Endothelial cell (in vitro differentiated cells): ENCODE measurements at places on chromosomes 5 and 9. TPM values are rescaled to one million over a fixed set of nuclear protein-coding genes. Genes with fewer than 3 reads are reported as not detected.

- no peak for DNase-seq
Observed at GRCh38 chr5:173472164-173472563, 143.9 kb upstream of the STC2 start.

DNA sequence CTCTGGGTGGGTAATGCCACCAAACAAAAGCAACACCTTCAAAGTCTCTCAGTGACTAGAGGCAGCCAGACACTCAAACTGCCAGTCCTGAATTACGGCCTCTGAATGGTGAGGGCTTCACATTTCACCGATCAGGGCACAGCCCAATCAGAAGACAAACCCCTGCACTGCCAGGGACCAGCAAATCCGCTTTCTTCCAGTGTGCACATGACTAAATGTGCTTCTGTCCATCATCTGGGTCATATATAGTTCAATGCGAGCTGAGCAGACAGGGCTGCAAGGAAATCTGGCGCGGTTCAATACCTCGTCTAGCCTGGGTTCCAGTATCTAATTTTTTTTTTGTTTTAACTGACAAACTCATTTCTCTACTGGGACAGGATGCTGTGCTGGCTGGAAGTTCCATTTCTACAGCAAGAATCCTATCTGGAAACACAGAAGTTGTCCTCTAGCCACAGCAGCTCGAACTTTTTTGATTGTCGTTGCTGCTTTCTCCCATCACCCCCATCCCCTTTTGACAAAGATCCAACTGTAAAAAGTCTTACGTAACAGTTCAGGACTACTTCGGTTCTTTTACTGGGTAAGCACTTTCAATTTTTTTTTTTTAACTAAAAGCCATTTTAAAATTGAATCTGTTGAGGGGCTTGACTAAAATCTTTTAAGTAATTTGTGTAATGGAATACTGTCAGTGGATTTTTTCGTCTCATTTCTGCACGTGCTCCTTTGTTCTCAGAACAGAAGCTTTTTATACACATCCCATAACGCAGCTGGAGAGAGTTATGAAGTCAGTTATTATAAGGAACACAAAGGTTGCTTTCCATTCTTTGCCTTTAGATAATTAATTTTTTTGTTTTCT is 112.7 kb downstream of the NR6A1 start:
- DNase-seq = peak; percentile 33

Gene ENTREP1
- 11.8 TPM for total RNA-seq

DNA sequence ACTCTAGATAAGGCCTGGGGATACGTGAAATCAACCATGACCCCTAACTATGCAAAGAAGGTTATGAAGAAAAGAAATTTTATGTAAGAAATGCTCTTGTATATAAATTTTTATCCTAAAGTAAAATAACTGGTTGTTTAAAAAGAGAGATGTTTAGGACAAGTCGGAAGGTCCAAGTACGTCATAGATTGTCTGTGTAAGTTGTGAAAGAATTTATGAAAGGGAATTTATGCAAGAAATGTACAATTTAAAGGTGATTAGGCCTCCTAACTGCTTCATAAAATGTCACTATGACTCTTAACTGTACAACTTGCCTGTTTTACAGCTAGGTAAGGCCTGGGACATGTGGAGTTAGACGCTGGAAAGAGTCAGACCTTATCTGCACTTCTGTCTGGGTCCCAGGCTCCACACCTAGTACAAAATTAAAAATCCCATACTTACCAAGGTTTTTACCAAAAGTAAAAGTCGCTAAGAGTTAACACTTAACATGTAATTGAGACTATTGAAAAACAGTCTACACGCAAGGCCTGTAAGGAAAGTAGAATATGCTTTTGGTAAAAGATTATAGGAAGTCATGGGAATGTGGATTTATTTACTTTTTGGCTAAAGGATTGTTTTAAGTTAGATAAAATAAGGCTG is 77.4 kb downstream of the KIAA0825 start:
- DNase-seq = no peak

Gene DOK3
- 51.4 TPM for total RNA-seq
